Hematopoietic multipotent progenitor cell treated with erythropoietin and hydrocortisone succinate and interleukin-3 and kit ligand, for 6 days (in vitro differentiated cells): ENCODE measurements at places on chromosomes 3 and 15.

- DNase-seq = no peak
Measured at GRCh38 chr15:51053571-51053970, 41.1 kb downstream of the TNFAIP8L3 start.

- no peak for DNase-seq
Measured at GRCh38 chr3:114406286-114406685, 112.5 kb downstream of the TIGIT start.

DNA sequence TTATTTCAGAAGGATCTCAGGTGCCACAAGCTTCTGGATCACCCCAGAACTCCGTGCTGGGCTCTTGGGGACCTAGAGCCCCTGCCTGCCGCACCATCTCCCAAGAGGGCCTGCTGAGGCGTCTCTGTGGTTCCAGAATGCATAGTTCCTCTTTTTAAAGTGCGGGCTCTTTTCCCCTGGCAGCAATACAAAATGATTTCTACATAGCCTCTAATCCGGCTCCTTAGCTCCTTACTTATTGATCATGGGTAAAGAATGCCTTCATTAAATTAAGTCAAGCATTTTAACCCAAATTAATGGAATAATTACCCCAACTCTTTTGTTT, 121.9 kb downstream of the ATP10A start:
- peak; percentile 46 for DNase-seq

DNA sequence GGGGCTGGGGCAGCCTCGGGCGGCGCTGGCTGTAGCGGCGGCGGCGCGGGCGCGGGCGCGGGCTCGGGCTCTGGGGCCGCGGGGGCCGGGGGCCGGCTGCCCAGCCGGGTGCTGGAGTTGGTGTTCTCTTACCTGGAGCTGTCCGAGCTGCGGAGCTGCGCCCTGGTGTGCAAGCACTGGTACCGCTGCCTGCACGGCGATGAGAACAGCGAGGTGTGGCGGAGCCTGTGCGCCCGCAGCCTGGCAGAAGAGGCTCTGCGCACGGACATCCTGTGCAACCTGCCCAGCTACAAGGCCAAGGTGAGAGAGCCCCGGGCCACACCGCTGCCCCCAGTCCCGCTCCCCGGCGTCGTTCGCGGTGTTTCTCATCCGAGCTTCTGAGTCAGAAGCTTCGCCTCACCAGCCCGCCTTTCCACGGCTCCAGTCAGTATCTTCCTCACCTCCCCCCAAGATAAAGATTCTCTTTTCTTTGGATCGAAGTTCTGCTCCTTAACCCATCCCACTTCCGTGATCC, 600 bp downstream of the FBXO45 start:
- DNase-seq = peak; percentile 61

DNA sequence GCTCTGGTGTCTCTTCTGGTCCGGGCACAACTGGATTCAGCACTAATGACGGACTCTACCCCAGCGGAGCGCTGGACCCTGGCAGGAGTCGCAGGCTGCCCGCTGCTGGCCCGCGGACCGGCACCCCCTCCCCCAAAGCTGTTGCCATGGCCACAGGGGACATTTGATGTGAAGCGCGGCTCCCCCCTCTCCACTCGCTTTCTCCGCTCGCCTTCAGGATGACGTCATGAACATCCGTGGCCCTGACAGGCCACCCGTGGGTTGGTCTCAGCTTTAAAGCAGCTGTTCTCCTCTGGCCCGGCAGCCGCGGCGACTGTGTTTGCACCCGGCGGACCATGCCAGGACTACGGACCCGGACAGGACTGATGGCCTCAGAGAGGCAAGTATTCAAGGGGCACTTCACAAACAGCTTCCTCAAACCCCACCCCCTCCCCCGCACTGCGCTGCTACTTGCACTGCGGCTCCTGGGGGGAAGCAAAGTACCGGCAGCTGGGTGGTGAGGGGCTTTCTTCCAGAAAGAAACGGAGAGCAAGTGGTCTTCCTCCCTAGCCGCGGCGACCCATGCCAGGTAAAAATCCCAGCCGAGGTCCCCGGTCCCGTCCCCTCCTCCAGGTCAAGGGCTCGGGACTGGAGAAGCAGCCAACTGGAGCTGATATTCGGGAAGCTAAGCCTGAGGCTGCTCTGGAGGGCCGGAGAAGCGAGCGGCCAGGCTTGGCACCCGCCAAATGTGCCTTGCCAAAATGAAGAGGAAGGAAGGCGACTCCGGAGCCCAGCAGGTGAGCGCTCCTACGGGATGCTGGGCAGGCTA, 16.6 kb upstream of the AEN start:
- DNase-seq = no peak

- DNase-seq = no peak
Measured at GRCh38 chr3:45008117-45008516, 18.0 kb upstream of the CLEC3B start.

GRCh38 chr3:194167480-194168282, 31.7 kb downstream of the HES1 start:
- no peak for DNase-seq

DNA sequence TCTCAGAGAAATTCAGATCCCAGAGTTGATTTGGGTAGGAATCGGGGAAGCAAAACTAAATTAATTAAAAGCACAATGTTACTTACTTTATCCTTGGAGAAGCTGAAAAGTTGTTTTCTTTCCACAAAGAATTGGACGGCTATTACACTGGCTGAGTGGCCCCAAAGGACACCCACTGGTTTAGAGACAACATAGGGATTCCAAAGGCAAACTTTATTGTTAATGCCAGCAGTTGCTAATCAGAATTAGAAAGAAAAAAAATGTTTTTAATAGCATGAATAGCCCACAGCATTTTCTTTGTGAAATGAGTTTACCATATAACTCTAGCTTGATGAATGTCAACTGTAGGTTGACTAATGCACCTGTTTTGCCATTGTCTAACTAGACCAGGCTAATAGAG, 51.7 kb downstream of the WDR49 start:
- DNase-seq = no peak

GRCh38 chr3:144822671-144823070, 851.0 kb downstream of the DIPK2A start:
- no peak for DNase-seq

DNA sequence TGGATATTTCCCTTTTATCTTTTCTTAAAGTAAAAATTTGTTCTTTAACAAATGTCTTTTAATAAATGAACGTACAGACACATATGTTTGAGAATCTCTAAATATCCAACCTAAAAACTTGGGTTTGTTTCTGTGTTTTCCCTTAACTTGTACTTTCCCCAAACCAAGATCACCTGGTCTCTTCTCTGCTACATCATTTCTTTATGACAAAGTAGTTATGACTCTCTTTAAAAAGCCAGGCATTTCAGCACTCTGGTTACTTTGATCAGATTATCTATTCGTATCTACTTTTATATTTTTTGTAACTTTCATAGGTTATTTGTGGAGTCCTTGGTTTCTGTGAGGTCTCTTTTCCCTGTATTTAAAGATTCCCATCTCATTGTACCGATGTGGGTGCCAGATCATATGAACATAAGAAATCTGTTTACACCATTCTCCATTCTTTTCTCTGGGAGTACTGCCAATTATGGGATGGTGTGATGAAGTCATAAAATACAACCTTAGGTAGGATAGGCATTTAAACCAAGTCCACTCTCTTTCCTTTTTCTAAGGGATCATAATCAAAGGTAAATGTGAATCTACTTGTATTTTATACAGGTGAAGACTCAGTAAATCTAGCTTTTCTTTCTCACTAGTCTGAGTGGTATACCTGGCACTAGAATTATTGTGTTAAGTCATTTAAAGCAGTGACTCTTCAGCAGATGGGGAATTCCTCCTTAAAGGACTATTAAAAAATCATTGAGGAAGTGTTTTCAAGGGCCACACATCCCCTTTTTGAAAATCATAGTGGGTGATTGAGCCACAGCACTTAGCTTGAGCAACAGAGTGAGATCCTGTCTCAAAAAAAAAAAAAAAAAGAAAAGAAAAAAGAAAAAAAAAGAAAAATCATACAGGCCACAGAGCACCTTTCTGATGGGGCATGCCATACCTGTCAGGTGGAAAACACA, 12.4 kb upstream of the NFKBIZ start:
- no peak for DNase-seq

GRCh38 chr3:94314218-94314883, 251.5 kb downstream of the NSUN3 start:
- DNase-seq = no peak

DNA sequence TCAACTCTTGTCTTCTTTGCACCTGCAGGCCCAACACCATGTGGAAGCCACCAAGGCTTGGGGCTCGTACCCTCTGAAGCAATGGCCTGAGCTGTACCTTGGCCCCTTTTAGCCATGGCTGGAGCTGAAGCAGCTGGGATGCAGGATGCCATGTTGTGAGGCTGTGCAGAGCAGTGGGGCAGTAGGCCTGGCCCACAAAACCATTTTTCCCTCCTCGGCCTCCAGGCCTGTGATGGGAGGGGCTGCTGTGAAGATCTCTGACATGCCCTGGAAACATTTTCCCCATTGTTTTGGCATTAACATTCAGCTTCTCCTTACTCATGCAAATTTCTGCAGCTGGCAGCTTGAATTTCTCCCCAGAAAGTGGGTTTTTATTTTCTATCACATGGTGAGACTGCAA, 58.5 kb downstream of the DPH6 start:
- DNase-seq = no peak

- DNase-seq = no peak
Measured at GRCh38 chr3:28186748-28187147, 54.7 kb upstream of the CMC1 start.

- no peak for DNase-seq
Measured at GRCh38 chr3:126737527-126737926, 33.5 kb downstream of the CHCHD6 start.

GRCh38 chr3:31476209-31476608, 56.5 kb upstream of the STT3B start:
- DNase-seq = no peak

GRCh38 chr3:123324880-123325765, 123.4 kb downstream of the SEC22A start:
- no peak for DNase-seq

DNA sequence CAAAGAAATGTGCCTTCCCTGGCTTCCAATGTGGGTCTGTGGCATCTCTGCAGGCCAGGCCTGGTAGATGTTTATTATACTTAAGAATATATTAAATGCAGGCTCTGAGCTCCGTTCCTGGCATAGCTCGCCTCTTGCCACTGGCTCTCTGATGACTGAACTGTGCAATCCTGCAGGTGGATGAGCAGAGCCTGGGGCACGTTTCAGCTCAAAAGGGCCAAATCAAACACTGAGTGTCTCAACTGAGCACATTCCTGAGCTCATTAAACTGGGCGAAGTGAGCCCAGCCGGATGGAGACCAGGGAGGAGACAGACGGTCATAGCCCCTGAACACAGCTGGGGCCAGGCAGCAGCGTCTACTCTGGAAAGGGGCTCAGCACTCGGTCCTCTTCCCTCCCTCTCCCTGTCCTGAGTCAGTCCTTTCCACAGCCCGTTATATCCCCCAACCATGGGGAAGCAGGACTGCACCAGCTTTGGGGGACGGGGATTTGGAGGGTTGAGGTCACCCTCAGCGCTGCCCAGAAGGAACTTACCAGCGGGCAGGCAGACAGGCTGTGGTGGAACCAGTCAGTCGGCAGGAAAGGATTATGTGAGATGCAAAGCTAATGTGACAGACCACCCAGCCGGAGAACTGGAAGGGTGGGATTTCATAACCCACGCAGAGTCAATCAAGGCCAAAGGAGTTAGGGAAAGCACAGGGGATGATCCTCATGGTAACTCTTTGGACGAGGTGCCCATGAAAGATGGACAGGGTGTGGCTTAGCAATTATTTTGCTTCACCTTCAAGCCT, 77.4 kb upstream of the ANKRD34C start:
- DNase-seq = no peak

DNA sequence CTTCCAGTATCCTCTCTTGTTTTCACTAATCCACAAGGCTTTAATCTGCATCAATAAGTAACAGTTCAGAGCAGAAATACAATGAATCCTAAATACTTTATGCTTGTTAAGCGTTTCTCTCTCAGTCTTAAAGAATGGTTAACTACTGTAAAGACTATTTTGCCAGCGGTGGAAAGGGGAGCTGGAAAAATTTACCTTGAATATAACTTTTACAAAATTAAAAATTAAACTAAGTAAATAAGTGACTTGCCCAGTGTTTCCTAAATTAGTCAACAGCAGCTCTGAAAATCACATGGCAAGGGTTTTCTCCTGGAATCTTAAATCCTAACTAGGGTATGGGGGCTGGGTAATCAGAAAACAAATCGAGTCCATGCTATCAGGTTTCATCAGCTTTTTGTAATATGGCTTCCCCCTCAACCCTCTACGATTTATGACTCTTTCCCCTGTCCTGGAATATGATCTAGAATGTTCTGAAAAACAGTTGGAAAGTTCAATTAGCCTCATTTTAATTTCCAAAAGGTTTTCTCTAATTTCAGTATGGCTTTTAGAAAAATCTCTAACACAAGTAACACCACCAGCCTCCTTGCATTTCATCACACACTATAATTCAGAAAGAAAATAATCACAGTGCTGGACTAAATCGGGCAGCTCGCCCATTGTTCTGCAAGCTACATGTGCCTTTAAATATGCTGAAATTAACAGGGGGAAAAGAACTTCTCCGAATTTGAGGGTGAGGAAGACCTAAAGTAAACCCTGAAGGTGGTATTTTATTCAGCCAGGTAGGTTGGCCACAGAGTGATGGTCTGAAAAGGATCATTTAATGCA, 133.5 kb downstream of the ADAMTS9 start:
- DNase-seq = no peak

DNA sequence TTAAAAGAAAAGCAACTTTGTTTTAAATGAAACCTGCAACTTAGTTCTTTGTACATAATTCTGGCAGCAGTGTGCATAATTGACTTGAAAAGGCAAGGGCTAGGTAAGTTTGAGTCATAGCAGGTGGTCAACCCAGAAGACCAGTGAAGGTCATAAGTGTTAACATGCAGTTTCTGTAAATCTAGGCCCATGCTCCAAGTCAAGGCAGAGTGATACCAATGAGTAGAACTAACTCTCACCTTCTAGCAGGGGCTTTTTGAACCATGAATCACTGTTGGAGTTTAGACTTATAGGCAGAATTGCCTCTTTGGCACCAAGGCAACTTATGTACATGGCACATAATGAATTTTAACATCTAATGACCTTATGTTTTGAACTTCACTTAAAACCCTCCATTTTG, 29.5 kb upstream of the IL20RB start:
- no peak for DNase-seq

GRCh38 chr3:48558493-48559134, 2.0 kb upstream of the PFKFB4 start:
- DNase-seq = peak; percentile 55

- no peak for DNase-seq
Measured at GRCh38 chr3:169509359-169509758, 154.2 kb downstream of the MECOM start.

GRCh38 chr3:186286114-186286513, 75.9 kb downstream of the DGKG start:
- DNase-seq = no peak

DNA sequence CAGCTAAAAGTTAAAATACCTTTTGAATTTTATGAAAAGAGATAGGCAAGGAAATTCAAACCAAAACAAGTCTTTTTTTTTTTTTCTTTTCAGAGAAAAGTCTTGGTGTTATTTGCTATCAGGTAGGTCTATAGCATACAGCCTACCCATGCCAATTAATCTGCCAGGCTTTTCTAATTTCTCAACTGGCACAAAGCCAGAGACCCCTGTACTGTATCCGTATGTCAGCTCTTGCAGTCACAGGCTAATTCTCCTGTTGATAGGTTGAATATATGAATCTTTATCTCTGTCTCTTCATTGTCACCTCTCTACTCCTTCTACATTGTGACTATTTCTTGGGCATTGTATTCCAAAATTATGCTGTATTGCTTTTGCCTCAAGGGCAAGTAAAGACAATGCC, 133.4 kb downstream of the IL5RA start:
- DNase-seq = no peak
